ENCODE measurements at places on chromosomes 3 and 15. TPM values are rescaled to one million over a fixed set of nuclear protein-coding genes. Genes with fewer than 3 reads are reported as not detected.

- no peak for DNase-seq
- no peaks in the 10 kb centered on the region for H3K36me3 ChIP-seq
- no peaks in the 10 kb centered on the region for H3K27me3 ChIP-seq
- H3K27ac ChIP-seq, result no peak overlapping the region
- no peaks in the 10 kb centered on the region for H3K4me1 ChIP-seq
Observed at GRCh38 chr3:61169621-61170251, 81.5 kb downstream of the FHIT start.

DNA sequence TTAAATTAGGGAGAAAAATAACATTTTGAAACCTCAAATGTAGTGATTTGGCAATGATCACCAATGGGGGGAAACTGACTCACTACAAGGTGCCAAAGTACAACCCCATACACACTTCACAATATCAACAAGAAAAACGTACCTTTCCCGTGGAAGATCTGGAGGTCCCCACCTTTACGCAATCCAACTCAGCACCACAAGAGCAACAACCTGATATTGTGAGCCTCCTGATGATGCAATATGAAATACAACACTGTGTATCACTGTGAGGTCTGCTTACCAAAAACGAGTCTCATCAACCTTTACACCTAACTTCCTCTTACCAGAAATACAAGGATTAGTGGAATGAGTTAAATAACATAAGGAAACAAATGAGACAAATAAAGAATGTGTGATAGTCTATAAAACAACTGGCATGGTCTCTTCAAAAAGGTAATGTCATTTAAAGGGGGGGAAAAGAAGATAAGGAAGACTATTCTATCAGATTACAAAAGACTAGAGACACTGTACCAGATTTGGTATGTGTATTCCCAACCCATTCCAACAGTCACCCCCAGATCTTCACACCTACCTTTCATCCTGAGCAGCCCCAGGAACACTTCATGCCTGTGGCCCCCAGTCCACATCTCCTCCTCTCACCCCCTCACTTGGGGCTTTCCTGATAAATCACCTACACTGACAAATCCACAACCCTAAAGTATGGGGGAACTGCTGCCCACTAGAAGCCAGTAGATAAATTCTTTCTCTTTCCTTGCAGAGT, 27.7 kb downstream of the DLG1 start:
- no peaks in the 10 kb centered on the region for H3K27me3 ChIP-seq
- no peaks in the 10 kb centered on the region for H3K4me1 ChIP-seq
- DNase-seq, result no peak
- H3K4me3 ChIP-seq, result no peak overlapping the region
- no peak overlapping the region for H3K27ac ChIP-seq
- H3K36me3 ChIP-seq, result no peaks in the 10 kb centered on the region

The FGF7 gene
- 11.5 TPM for total RNA-seq

- no peak overlapping the region for H3K4me3 ChIP-seq
- no peaks in the 10 kb centered on the region for H3K36me3 ChIP-seq
Observed at GRCh38 chr3:46974421-46975171, 1.9 kb downstream of the CCDC12 start.

- H3K4me1 ChIP-seq, result no peaks in the 10 kb centered on the region
- no peak overlapping the region for H3K27ac ChIP-seq
- no peaks in the 10 kb centered on the region for H3K27me3 ChIP-seq
- no peak overlapping the region for H3K4me3 ChIP-seq
Observed at GRCh38 chr15:87713475-87713879, 543.1 kb downstream of the NTRK3 start.

The KIF23 gene
- total RNA-seq, result 2.6 TPM

The HRG gene
- not detected for total RNA-seq

- H3K27ac ChIP-seq, result no peak overlapping the region
- H3K4me3 ChIP-seq, result no peak overlapping the region
- no peaks in the 10 kb centered on the region for H3K27me3 ChIP-seq
Observed at GRCh38 chr15:61364871-61365270, 135.8 kb upstream of the RORA start.

DNA sequence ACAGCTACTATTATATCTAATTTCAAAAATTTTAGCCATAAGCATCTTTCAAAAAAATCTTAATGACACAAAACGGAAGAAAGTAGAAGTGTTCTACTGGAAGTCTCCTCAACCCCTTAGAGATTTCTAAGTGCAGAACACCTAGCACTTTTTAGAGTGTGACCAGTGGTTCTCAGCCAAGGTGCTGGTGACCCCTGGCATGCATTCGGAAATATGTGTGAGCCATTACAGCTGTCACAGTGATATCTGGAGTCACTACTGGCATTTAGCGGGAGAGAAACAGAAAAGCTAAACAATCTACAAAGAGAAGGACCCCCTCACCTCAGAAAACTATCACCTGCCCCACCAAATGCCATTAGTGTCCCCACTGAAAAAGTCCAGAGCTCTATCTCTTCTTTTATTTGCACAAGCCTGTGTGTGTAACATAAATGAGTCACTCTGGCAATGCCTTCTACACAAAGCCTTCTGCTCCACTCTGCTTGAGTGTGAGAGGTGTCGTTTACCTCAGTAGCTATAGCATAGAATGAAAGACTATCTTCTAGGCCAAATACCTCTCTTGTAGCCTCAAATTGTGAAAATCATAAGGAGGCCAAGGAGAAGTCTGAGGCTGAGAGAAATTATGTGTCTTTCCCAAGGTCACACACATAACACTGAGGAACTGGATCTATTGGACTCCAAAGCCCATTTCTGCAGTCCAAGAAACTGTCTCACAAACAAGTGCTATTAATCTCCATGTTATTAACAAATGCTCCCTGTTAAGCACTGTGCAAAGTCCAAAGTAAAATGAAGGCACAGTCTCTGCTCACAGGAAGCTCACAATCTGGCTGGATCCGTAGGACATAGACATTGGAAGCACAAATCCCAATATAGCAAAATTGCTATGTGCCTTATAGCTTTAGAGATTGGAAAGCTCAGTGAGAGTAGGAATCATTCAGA, 28.5 kb upstream of the KCNMB2 start:
- H3K27me3 ChIP-seq, result no peaks in the 10 kb centered on the region
- H3K27ac ChIP-seq, result no peak overlapping the region
- no peak overlapping the region for H3K4me3 ChIP-seq
- H3K36me3 ChIP-seq, result no peaks in the 10 kb centered on the region

- H3K27ac ChIP-seq, result no peak overlapping the region
- H3K4me1 ChIP-seq, result no peaks in the 10 kb centered on the region
- H3K4me3 ChIP-seq, result no peak overlapping the region
- H3K27me3 ChIP-seq, result no peaks in the 10 kb centered on the region
- H3K36me3 ChIP-seq, result no peaks in the 10 kb centered on the region
Observed at GRCh38 chr15:66737243-66738010, 35.4 kb downstream of the SMAD6 start.

The CACNA1D gene
- total RNA-seq, result 15.5 TPM

GRCh38 chr3:8200996-8201395, 300.6 kb upstream of the LMCD1 start:
- no peaks in the 10 kb centered on the region for H3K4me1 ChIP-seq
- H3K27me3 ChIP-seq, result no peaks in the 10 kb centered on the region
- no peaks in the 10 kb centered on the region for H3K36me3 ChIP-seq

- no peak overlapping the region for H3K27ac ChIP-seq
- no peaks in the 10 kb centered on the region for H3K27me3 ChIP-seq
- H3K4me3 ChIP-seq, result no peak overlapping the region
- H3K4me1 ChIP-seq, result no peaks in the 10 kb centered on the region
- no peaks in the 10 kb centered on the region for H3K36me3 ChIP-seq
- no peak for DNase-seq
Observed at GRCh38 chr15:41861736-41862356, 23.2 kb downstream of the PLA2G4B start.

DNA sequence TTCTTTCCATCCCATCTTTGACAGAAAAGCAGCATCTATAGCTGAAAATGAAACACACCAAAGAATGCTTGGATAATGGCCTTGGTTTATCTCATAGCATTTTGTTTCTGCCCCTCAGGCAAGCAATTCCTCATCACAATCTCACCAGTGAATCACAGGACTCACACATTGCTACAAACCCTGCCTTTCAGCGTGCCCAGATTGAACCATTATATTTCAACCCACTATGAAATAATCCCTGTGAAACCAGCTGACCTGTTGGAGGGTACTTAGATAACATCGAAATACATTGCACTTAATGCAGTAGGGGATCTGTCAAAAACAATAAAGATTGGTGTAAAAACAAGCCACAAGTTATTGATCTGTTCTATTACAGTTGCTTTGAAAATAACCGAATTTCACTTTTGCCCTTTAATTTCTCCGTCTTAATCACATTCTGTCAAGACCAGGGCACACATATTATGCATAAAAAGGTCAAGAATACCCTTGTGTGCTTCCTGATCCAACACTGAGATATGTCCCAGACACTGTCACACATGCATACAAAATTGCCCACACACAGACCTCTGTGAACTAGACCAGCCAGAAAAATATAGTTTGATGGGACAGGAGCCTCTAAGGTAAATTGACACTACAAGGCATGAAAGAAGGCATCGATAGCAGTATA, 839.8 kb downstream of the NTRK3 start:
- no peaks in the 10 kb centered on the region for H3K4me1 ChIP-seq
- no peak for DNase-seq
- no peak overlapping the region for H3K4me3 ChIP-seq
- no peaks in the 10 kb centered on the region for H3K27me3 ChIP-seq
- no peak overlapping the region for H3K27ac ChIP-seq
- no peaks in the 10 kb centered on the region for H3K36me3 ChIP-seq

- no peak for DNase-seq
- no peaks in the 10 kb centered on the region for H3K27me3 ChIP-seq
- no peaks in the 10 kb centered on the region for H3K4me1 ChIP-seq
- H3K27ac ChIP-seq, result no peak overlapping the region
Observed at GRCh38 chr3:186476541-186476940, 67.6 kb downstream of the CRYGS start.

The PRR20G gene
- total RNA-seq, result not detected

DNA sequence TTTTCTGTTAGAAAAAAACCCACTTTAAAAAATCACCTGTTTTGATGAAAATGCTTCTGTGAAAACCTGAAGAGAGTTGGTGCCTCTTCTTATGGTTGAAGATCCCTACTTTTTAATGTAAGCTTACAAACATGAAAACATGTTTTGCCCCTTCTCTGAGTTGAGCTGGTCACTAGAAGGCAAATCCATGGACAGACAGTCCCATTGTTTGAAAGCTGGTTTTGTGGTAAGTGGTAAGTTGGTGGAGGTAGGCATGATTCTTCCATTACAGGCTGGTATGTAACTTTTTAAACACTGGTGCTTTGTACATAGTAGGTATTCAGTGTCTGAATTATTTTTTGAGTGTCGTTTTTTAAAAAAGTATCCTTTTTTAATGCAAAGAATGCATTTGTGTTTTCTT, 6.1 kb downstream of the ABHD5 start:
- H3K27me3 ChIP-seq, result no peaks in the 10 kb centered on the region
- no peak overlapping the region for H3K4me3 ChIP-seq
- no peaks in the 10 kb centered on the region for H3K36me3 ChIP-seq
- DNase-seq, result no peak
- no peaks in the 10 kb centered on the region for H3K4me1 ChIP-seq

GRCh38 chr15:48176112-48176511, 2.0 kb downstream of the MYEF2 start:
- H3K27ac ChIP-seq, result no peak overlapping the region
- H3K4me3 ChIP-seq, result no peak overlapping the region
- H3K36me3 ChIP-seq, result no peaks in the 10 kb centered on the region
- no peaks in the 10 kb centered on the region for H3K27me3 ChIP-seq
- DNase-seq, result no peak

The MGLL gene
- total RNA-seq, result 20.0 TPM

The AGTR1 gene
- 13.0 TPM for total RNA-seq

- H3K27ac ChIP-seq, result no peak overlapping the region
- no peak for DNase-seq
- H3K36me3 ChIP-seq, result no peaks in the 10 kb centered on the region
Observed at GRCh38 chr3:71228156-71228866, 355.2 kb downstream of the FOXP1 start.

DNA sequence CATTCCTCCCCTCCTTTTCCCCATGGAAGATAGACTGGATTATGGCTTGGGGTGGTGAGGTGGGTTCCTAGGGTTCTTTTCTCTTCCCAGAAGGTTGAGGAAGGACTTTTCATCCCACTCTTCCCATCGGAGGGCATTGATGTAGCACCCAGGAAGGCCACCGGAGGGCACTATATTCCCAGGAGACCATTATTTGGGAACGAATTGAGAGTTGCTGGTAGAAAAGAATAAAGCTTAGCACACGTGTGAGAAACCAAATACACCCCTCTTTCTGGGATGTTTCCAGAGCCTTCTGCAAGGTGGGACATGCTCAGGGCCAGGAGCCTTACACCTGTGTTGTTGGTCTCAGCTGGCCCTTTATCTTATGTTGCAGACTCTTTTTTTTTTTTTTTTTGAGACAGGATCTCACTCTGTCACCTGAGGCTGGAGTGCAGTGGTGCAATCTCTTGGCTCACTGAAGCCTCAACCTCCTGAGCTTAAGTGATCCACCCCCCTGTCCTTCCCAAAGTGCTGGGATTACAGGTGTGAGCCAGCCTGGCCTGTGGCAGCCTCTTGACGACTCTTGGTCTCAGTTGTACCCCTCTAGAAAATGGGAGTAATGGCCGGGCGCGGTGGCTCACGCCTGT, 6.3 kb upstream of the CDC25A start:
- no peak overlapping the region for H3K27ac ChIP-seq
- H3K4me3 ChIP-seq, result no peak overlapping the region
- H3K36me3 ChIP-seq, result no peaks in the 10 kb centered on the region
- DNase-seq, result peak; percentile 66
- no peaks in the 10 kb centered on the region for H3K27me3 ChIP-seq

- H3K4me1 ChIP-seq, result peaks cover 7% of the 10 kb centered on the region
- H3K36me3 ChIP-seq, result no peaks in the 10 kb centered on the region
- no peak overlapping the region for H3K27ac ChIP-seq
- DNase-seq, result no peak
Observed at GRCh38 chr15:76340803-76341365, 4.3 kb downstream of the ISL2 start.

The AQP9 gene
- 0.17 TPM for total RNA-seq

GRCh38 chr15:78301828-78302227, 2.4 kb upstream of the SKIC8 start:
- H3K27me3 ChIP-seq, result no peaks in the 10 kb centered on the region
- no peak overlapping the region for H3K4me3 ChIP-seq
- DNase-seq, result no peak
- peaks cover 6% of the 10 kb centered on the region for H3K4me1 ChIP-seq

- H3K4me1 ChIP-seq, result no peaks in the 10 kb centered on the region
- H3K36me3 ChIP-seq, result no peaks in the 10 kb centered on the region
Observed at GRCh38 chr3:15360788-15361493, 28.6 kb upstream of the SH3BP5 start.

The GP9 gene
- not detected for total RNA-seq

The HYAL1 gene
- 2.0 TPM for total RNA-seq

The ACAP2 gene
- 30.5 TPM for total RNA-seq

GRCh38 chr3:151751161-151751560, 17.4 kb downstream of the AADACL2 start:
- no peaks in the 10 kb centered on the region for H3K36me3 ChIP-seq
- DNase-seq, result no peak
- H3K27me3 ChIP-seq, result no peaks in the 10 kb centered on the region
- no peaks in the 10 kb centered on the region for H3K4me1 ChIP-seq
- H3K4me3 ChIP-seq, result no peak overlapping the region

DNA sequence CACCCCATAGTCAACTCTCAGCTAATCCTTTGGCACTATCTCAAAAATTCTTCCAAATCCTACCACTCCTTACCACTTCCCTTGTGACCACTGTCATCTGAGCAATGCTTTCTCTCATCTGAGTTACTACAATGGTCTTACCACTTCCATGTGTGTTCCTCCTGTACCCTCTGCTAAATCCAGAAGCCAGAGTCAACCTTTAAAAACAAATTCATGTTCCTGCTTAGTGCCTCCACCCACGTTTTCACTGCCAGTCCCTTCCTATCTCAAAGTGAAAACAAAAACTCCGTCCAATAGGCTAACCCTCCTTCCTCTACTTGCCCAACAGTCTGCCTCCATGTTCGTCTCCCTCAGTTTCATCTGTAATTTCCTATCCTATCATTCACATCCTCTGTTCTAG, 109.0 kb downstream of the ADAMTS9 start:
- peaks cover 6% of the 10 kb centered on the region for H3K4me1 ChIP-seq
- H3K36me3 ChIP-seq, result no peaks in the 10 kb centered on the region
- no peaks in the 10 kb centered on the region for H3K27me3 ChIP-seq

Measured in prostate gland (tissue), 2 donors.